NCI-H1930 (cell line): ENCODE measurements at places on chromosomes 6 and 20.
A peak's percentile ranks its signal among the peaks of the same experiment; 100 is the strongest.

GRCh38 chr6:41789390-41789724 lies 1.9 kb downstream of the TOMM6 start:
- DNase-seq = no peak

DNA sequence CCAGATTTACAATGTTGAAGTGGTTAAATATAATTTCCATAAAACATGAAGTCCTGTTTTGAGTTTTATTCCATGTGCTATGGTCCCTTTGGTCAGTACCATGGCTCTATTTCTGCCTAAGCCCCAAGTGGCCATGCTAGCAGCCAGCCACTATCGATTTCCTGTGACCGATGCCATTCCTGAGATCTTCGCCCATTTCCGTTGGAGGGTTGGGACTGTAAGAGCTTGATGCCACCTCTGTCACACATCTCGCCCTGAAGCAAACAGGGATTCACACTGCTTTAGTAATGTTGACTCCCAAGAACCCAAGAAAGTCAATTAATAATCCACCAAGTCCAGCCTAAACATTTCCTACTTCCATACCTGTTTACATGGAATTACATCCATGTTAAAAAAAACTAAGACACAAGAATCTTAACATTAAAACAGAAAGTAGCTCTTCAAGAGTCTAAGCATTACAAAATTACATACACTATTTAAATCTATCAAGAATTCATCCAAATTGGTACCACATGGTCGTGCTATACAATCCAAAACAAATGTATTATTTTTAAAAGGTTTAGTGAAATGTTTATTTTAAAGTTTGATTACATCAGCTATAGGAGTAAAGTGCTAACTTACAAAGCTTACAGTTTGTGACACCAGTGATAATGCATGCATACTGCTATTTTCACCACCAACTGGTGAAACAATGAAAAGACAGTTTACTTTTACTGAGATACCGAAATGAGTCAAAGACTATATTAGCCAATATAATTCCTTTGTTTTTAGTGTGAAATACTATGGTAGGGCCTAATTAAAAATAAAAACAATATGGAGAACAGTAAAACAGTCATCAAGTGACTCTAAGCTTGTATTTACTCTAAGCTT lies 2.5 kb downstream of the RBM39 start:
- DNase-seq = no peak

- DNase-seq = peak; percentile 75
Measured at GRCh38 chr6:32868257-32868788, 14.3 kb downstream of the PSMB9 start.

GRCh38 chr6:7894262-7895124 lies 16.1 kb downstream of the TXNDC5 start:
- no peak for DNase-seq

GRCh38 chr20:2179949-2180348 lies 78.3 kb downstream of the STK35 start:
- no peak for DNase-seq

GRCh38 chr6:57108691-57109090 lies 18.7 kb downstream of the ZNF451 start:
- no peak for DNase-seq

DNA sequence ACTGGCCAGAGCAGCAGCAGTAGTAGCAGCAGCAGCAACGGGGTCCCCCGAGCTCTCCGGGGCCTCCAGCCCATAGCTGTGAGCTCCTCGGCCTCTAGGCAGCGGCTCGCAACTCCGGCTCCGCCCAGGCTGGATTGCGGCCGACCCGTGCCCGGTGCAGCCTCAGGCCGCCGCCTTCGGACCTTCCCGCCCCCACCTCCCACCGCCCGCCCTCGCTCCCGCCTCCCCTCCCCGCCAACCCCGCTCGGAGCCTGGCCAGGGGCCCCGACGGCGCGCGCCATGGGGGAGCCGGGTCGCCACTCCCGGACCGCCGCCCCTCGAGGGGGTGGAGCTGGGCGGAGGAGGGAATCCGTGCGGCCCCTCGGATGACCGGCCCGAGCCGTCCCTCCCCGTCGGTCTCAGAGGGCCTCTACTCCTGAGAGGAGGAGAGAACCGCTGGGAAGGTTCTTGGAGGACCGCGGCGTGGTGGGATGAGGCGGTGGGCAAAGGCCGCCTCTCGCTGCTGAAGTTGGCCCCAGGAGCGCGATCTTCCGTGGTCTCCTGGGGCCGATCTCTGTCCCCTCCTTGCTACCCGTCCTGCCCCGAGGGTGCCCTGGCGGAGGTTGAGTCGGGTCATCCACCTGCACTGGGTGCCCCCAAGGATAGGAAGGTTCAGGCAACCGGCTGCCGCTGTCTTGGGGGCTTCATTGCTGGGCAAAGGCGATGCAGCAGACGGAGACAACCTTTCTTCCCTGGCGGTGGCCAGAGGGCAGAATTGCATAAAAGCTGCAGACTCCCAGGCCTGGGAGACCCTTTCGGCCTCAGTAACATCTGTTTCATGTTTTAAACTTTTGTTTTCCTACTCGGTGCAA lies at the start of gene ADAM33:
TSS of gene ADAM33 (minus strand) at position 80 of the 851 bp plus-strand sequence. CDS start at position 74, 6 bp downstream.
- DNase-seq = no peak

GRCh38 chr6:36958775-36959554 lies 4.4 kb downstream of the PI16 start:
- DNase-seq = no peak

GRCh38 chr6:160949531-160949930 lies 42.0 kb upstream of the MAP3K4 start:
- no peak for DNase-seq

- no peak for DNase-seq
Measured at GRCh38 chr6:116217069-116217468, 36.8 kb downstream of the TSPYL4 start.

GRCh38 chr20:49501917-49502316 lies 19.4 kb upstream of the KCNB1 start:
- no peak for DNase-seq

DNA sequence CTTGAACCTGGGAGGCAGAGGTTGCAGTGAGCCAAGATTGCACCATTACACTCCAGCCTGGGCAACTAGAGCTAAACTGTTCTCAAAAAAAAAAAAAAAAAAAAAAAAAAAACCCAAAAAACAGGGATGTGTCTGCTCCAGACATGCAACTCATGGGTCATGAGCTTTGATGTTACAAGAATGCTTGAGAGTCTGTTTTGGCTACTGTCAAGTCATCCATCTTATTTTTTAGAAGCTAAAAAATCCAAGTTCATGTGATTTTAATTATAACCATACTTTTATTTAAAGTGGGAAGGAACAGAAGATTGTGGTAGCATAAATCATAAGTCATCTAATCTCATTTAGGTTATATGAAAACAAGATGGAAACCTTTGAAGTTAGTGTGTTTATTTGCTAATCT lies 120.6 kb downstream of the PDE7B start:
- DNase-seq = no peak

DNA sequence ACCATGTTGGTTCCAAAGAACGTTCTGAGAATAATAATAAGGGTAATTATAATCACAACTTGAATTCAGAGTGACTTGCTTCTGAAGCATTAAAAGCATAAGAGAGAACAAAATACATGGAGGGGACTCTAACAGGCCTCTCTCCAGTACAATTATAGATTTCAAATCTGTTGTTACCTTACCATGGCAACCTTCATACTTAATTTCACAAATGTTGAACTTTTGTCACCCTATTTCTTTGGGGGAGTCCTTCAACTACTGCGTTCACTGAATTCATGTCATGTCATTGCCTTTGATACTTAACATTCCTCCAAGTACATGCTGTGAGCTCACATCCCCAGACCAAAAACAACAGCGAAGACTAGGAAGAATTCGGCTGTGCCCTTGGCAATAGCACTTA lies 104.0 kb downstream of the MKKS start:
- DNase-seq = no peak

GRCh38 chr6:130622142-130622541 lies 205.1 kb upstream of the SMLR1 start:
- no peak for DNase-seq

GRCh38 chr20:50663095-50663821 lies 28.1 kb downstream of the RIPOR3 start:
- no peak for DNase-seq

DNA sequence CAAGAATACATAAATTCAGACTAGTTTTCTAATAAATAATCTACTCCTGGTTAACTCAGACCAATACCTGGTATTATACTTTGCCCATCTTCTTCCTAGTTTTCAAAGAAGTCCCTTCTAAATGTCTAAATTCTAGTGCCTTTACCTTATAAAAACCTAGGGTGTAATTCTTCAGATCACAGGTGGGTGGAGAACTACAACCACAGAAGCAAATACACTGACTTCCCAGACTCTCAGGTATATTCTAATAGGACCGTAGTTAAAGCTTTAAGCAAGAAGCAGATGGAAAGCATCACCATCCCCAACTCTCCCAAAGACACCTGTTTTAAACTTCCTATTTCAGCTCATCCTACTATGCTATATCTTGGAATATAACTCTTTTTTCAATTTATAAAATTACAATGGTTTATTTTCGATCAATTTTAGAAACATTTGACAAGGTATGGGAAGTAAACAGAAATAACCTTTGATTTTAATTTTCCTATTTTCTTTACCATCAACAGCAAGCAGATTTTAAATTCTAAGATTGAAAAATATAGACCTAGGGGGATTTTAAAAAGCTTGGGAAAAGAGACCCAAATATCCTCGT lies 15.8 kb downstream of the MAN1A1 start:
- no peak for DNase-seq

DNA sequence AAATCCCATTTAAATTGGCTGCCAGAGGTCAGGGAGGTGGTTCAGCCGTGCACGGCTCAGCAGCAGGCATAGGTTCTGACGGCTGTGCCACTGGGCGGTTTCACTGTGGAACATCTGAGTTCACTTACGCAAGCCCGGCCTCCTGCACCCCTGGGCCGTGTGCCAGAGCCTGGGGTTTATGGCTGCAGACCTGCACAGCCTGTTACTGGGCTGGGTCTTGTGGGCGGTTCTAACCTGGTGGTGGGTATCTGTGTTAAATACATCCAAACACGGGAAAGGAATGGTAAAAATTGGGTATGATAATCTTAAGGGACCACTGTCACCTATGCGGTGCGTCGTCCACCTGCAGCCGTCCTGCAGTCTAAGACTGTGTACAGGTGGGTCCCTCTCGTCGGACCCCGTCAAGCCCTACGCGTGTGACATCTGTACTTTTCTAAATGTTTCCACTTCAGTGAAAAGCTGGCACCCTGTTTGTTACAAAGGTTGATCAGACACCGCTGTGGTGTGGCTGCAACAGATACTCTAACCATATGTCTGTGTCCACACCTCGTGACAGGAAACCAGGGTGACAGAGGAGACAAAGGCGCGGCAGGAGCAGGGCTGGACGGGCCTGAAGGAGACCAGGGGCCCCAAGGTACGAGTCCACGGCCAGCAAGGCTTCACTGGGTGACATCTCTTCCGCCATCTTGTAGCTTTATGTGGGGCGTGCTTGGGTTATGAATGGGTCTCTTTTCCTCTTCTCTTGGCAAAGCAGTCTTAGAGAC lies 21.5 kb downstream of the COL9A3 start:
- DNase-seq = no peak

GRCh38 chr6:114355300-114355699 lies 12.5 kb upstream of the HS3ST5 start:
- no peak for DNase-seq

DNA sequence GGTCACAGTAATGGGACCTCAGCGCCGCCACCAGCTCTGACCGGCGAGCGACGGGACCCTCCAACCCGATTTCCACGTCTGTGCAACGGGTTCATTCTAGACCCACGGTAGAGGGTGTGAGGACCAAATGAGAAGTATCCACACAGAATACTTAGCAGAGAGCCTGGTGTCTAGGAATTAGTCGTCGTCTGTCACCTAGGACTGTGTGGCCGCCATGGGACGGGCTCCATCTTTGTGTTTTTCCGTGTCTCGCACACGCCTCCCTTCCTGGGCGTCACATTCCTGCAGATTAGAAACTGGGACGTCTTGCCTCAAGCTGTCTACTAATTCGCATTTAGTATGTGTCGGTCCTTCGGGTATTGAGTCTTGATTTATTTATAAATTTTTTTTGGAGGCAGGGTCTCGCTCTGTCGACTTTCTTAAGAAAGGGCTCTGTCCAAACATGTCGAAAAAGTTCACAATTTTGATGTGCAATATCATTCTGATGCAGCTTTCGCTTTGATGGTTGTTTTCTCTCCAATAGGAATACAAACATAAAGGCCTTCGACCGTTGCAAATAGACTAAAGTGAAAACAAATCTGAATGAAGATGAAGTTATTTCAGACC lies 563 bp downstream of the MGME1 start:
- DNase-seq = no peak

GRCh38 chr6:170267688-170268087 lies 23.2 kb downstream of the DLL1 start:
- DNase-seq = no peak

DNA sequence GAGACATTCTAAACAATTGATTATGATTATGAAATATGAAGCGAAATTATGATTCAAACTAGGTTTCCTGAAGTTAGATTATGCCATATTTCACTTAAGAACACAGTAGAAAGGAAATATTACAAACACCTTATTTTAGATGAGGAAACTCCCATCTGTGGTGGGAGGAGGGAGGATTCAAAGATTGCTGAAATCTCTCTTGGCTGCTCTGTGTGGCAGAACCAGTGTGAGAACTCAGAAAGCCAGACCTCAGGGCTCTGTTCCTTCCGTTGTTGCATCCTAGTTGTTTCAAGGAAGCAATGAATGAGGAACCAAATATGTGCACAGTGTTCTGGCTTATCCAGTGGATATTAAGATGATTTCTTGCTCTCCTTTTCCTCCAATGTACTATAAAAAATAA lies 2.1 kb downstream of the TAAR5 start:
- no peak for DNase-seq

DNA sequence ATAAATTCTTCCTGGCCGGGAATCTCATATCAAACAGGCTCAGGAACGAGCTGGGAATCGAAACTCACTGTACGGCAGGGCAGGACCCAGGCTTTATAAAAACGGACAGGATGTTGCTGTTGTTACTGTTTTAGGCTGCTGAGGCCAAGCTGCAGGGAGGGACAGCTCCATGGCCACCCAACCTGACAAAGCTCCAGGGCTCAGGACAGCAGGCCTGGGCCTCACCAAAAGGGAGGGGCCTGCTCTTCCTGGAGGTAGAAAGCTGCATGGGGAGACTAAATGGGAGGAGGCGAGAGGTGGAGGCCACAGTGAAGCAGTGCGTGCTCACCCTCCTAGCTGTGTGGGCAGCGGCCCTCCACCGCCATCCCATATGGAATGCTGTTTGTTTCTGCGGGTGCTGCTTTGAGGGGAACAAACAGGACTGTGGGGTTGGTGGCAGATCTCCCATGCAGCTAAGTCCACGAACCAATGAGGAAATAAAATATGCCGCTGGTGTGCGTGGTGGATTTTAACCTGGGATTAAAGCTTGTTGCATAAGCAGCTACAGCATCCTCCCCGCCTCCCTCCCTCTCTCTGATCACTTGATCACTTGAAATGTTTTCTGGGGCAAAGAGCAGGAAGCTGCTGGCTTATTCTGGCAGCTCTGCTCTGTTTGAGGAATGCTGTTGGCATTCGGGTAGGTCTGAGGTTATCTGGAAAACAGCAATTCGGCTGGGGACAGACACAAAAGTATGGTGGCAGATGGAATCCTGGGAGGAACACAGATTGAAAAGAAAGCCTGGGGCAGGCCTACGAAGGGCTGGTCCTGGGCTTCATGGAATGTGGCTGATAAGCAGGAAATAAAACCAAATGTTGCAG lies 2.4 kb upstream of the ZMYND8 start:
- DNase-seq = peak; percentile 51

- DNase-seq = no peak
Measured at GRCh38 chr6:129890701-129891100, 29.6 kb upstream of the TMEM244 start.
